Stimulated activated CD4-positive, alpha-beta T cell treated with anti-CD3 and anti-CD28 coated beads, Interleukin-1b, Interleukin-23, amount 100 ng/mL, for 48 hours (primary cell): ENCODE measurements at places on chromosomes 7 and 10.

GRCh38 chr10:14665865-14666857, 108.5 kb downstream of the FAM107B start:
- DNase-seq: no peak

DNA sequence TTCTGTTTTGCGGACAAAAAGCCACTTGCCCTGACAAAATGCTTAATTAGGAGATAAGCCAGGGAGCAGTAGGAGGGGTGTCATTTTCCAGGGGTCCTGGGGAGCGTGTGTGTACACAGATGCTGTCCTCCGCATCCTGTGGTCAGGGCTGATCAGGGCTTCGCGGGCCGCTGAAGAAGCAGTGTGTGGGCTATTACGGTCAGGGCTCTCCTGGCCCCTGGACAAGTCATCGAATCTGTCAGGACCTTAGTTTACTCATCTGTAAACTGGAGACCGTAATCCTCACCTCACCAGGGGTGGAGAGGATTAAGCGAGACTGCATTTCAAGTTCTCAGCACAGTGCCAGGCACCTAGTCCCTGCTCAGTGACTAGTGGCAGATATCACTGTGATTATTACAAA, 26.0 kb upstream of the MXI1 start:
- DNase-seq: no peak

GRCh38 chr10:95941115-95941514, 33.3 kb downstream of the CC2D2B start:
- no peak for DNase-seq

GRCh38 chr10:86199041-86199440, 167.6 kb downstream of the GRID1 start:
- no peak for DNase-seq

GRCh38 chr10:101660256-101660655, 34.7 kb downstream of the FBXW4 start:
- DNase-seq: no peak

GRCh38 chr10:67606572-67606971, 89.4 kb downstream of the CTNNA3 start:
- DNase-seq: no peak
